ENCODE measurements at places on chromosomes 3 and 15.

- DNase-seq, result no peak
Observed at GRCh38 chr15:35755237-35755802, 209.4 kb upstream of the DPH6 start.

GRCh38 chr15:20358779-20359414, 182.7 kb downstream of the GOLGA6L6 start:
- no peak for DNase-seq

GRCh38 chr15:68592544-68592943, 13.8 kb downstream of the CORO2B start:
- no peak for DNase-seq

GRCh38 chr15:32884146-32884545, 166.3 kb downstream of the GREM1 start:
- DNase-seq, result no peak

- DNase-seq, result no peak
Observed at GRCh38 chr15:44489464-44489863, 47.5 kb upstream of the EIF3J start.

DNA sequence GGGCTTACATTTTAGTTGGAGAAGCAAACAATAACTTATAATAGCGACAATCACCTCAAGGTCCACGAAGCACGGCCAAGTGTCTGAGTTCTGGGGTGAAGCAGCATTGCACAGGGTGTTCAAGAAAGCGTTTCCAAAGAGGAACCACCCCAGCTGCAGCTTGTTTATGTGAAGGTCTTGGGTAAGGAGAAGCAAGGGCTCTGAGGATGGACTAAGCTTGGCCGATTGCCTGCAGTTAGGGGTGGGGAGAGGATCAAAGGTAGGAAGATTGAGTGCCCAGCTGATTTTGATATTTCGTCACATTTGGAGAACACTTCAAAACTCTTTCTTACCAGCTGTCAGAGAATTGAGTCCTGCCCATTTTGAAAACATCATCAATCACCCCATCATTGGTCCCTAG, 321.6 kb upstream of the DNAJC19 start:
- DNase-seq, result no peak

DNA sequence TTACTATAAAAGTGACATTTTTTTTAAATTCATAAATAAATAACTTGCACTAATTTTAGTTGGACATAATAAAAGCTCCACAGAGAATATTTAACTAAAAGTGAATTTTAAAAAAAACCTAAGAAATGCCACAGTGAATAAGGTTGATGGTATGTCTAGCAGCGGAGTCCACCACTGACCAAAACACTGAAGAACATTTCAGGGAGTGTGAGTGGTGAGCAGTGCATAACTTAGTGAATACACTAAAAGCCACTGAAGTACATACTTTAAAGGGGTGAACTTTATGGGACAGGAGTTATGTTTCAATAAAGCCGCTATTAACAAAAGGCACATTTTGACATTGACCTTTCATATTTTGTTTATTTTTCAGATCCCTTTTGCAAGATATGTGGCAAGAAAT, 32.3 kb downstream of the SRP14 start:
- no peak for DNase-seq
